ENCODE measurements at places on chromosomes 7 and 10. TPM values are rescaled to one million over a fixed set of nuclear protein-coding genes. Genes with fewer than 3 reads are reported as not detected.

SMO gene
- 18.5 TPM for total RNA-seq

SORCS1 gene
- not detected for total RNA-seq

TRPV6 gene
- not detected for total RNA-seq

TMEM140 gene
- total RNA-seq, result 11.5 TPM

ITGA8 gene
- total RNA-seq, result 1.5 TPM

MBL2 gene
- not detected for total RNA-seq

ZNF239 gene
- 6.9 TPM for total RNA-seq

WIPF3 gene
- total RNA-seq, result not detected

BMPR1A gene
- total RNA-seq, result 39.7 TPM

SFTPA1 gene
- not detected for total RNA-seq

CDK14 gene
- total RNA-seq, result 54.0 TPM

FAM237B gene
- total RNA-seq, result not detected

CTAGE15 gene
- total RNA-seq, result not detected

AKR1E2 gene
- 10.5 TPM for total RNA-seq

FBXL13 gene
- 1.6 TPM for total RNA-seq

PITRM1 gene
- 45.6 TPM for total RNA-seq

ITPRID1 gene
- total RNA-seq, result not detected

FAM25C gene
- not detected for total RNA-seq

KCP gene
- total RNA-seq, result 0.94 TPM

OAT gene
- total RNA-seq, result 207 TPM

ACTL6B gene
- not detected for total RNA-seq

TRPV5 gene
- total RNA-seq, result not detected

SPDYE5 gene
- total RNA-seq, result 0.12 TPM

SFXN4 gene
- total RNA-seq, result 8.0 TPM

Data from smooth muscle cell of the coronary artery (primary cell).